ENCODE measurements at places on chromosomes 16 and 17. TPM values are rescaled to one million over a fixed set of nuclear protein-coding genes. Genes with fewer than 3 reads are reported as not detected.
A peak's percentile ranks its signal among the peaks of the same experiment; 100 is the strongest.

Gene RNF227
- 3.8 TPM for total RNA-seq

Gene NSRP1
- total RNA-seq, result 41.0 TPM

Gene TBC1D3K
- not detected for total RNA-seq

Gene KRT33B
- not detected for total RNA-seq

Gene CXCL16
- total RNA-seq, result 22.0 TPM

GRCh38 chr16:58713742-58714141, 20.4 kb downstream of the GOT2 start:
- H3K4me1 ChIP-seq, result no peaks in the 10 kb centered on the region
- no peak overlapping the region for H3K4me3 ChIP-seq
- H3K36me3 ChIP-seq, result peaks cover 40% of the 10 kb centered on the region
- H3K27me3 ChIP-seq, result no peaks in the 10 kb centered on the region
- H3K27ac ChIP-seq, result no peak overlapping the region
- DNase-seq, result no peak

DNA sequence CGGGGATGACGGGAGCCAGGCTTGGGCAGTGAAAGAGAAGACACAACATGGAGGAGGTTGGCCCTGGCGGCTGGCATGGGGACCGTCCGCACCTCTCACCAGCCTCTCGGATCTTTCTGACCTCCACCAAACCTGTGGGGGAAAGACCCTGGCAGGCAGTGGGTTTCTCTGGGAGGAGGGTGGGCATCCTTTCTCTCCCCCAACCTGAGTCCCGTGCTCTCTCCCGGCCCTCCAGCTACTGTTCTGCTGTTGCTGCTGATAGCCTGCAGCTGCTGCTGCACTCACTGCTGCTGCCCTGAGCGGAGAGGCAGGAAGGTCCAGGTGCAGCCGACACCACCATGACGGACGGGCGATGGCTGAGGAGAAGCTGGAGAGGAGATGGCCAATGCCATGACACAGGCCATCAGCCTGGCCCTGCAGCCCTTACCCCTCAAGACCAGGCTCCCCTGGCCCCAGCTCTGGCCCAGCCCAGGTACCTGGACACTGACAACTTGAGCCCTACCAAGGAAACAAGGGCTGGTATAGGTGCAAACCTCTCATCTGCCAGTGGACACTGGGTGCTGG, 7.4 kb downstream of the SMIM5 start:
- no peaks in the 10 kb centered on the region for H3K27me3 ChIP-seq
- DNase-seq, result no peak
- H3K4me3 ChIP-seq, result no peak overlapping the region
- H3K27ac ChIP-seq, result no peak overlapping the region
- H3K4me1 ChIP-seq, result no peaks in the 10 kb centered on the region

DNA sequence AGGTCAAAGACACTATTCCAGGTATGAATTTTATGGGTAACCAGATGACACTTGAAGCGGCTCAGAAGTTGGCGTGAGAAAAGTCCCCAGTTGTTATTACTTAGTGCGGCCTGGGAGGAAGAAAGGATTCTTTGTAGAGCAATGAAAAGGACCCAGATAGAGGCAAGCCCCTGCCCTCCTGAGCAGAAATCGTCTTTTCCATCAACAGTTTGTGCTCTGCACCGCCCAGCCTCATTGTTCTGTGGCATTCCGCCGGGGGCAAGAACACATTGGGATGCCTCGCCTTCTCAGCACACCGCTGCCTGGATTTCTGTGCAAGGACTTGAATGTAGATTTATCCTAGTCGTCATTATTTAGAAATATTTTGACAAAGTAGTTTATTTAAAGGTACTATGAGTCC, 32.7 kb upstream of the CRHR1 start:
- H3K27ac ChIP-seq, result no peak overlapping the region

GRCh38 chr16:78045865-78046581, 23.7 kb downstream of the CLEC3A start:
- H3K4me1 ChIP-seq, result no peaks in the 10 kb centered on the region
- no peak overlapping the region for H3K4me3 ChIP-seq
- H3K36me3 ChIP-seq, result no peaks in the 10 kb centered on the region
- peaks cover 10% of the 10 kb centered on the region for H3K27me3 ChIP-seq

DNA sequence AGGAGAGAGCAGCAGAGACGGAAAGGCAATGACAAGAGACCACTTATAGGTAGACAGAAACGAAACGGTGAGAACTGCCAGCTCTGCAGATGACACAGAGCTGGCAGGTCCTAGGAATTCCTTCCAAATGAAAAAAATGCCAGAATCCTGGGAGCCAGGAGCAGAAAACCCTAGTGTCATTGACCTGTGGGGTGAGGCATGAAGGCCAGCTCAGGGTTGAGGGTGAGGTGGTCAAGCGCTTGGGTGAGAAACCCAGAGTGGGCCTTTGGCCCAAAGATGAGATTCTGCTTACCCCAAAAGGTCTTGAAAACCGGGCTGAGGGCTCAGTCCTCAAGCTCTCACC, 9.2 kb downstream of the HIC1 start:
- peaks cover 22% of the 10 kb centered on the region for H3K36me3 ChIP-seq
- DNase-seq, result no peak
- peaks cover 39% of the 10 kb centered on the region for H3K4me1 ChIP-seq

DNA sequence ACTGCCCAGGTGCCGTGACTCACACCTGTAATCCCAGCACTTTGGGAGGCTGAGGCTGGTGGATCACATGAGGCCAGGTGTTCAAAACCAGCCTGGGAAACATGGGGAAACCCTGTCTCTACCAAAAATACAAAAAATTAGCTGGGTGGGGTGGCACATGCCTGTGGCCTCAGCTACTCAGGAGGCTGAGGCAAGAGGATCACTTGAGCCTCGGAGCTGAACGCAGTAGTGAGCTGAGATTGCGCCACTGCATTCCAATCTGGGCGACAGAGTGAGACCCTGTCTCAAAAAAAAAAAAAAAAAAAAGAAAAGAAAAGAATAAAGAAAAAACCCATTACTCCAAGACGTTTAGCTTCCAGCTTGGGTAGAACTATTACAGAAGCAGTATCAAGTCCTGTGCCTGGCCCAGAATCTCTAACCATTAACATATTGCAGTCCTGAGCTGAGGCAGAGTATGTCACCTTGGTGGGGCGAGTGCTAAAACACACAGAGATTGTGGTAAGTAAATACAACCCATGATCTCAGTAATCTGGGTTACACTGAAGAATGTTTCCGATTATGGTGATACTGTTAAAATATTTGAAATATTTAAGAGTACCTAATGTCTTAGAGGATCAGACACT, 23.2 kb upstream of the CFAP20 start:
- no peaks in the 10 kb centered on the region for H3K4me1 ChIP-seq
- H3K4me3 ChIP-seq, result no peak overlapping the region
- no peaks in the 10 kb centered on the region for H3K36me3 ChIP-seq
- DNase-seq, result no peak
- no peak overlapping the region for H3K27ac ChIP-seq
- H3K27me3 ChIP-seq, result no peaks in the 10 kb centered on the region

GRCh38 chr17:80927791-80928216, 63.8 kb upstream of the CHMP6 start:
- no peaks in the 10 kb centered on the region for H3K36me3 ChIP-seq
- H3K27me3 ChIP-seq, result no peaks in the 10 kb centered on the region
- H3K27ac ChIP-seq, result no peak overlapping the region
- no peak for DNase-seq
- H3K4me3 ChIP-seq, result no peak overlapping the region

GRCh38 chr16:52497067-52497816, 49.7 kb downstream of the TOX3 start:
- DNase-seq, result no peak
- no peak overlapping the region for H3K27ac ChIP-seq
- no peaks in the 10 kb centered on the region for H3K36me3 ChIP-seq
- no peaks in the 10 kb centered on the region for H3K4me1 ChIP-seq
- H3K27me3 ChIP-seq, result no peaks in the 10 kb centered on the region

- H3K4me3 ChIP-seq, result no peak overlapping the region
- H3K36me3 ChIP-seq, result no peaks in the 10 kb centered on the region
- no peaks in the 10 kb centered on the region for H3K27me3 ChIP-seq
- no peaks in the 10 kb centered on the region for H3K4me1 ChIP-seq
- no peak for DNase-seq
These were observed 117.7 kb upstream of the WSCD1 start for GRCh38 chr17:5952518-5952917.

GRCh38 chr17:4833941-4834680, 971 bp downstream of the MINK1 start:
- H3K27me3 ChIP-seq, result no peaks in the 10 kb centered on the region
- H3K4me3 ChIP-seq, result peak overlapping the region; percentile 79
- peak overlapping the region; percentile 85 for H3K27ac ChIP-seq
- DNase-seq, result peak; percentile 30
- peaks cover 26% of the 10 kb centered on the region for H3K4me1 ChIP-seq
- H3K36me3 ChIP-seq, result no peaks in the 10 kb centered on the region

DNA sequence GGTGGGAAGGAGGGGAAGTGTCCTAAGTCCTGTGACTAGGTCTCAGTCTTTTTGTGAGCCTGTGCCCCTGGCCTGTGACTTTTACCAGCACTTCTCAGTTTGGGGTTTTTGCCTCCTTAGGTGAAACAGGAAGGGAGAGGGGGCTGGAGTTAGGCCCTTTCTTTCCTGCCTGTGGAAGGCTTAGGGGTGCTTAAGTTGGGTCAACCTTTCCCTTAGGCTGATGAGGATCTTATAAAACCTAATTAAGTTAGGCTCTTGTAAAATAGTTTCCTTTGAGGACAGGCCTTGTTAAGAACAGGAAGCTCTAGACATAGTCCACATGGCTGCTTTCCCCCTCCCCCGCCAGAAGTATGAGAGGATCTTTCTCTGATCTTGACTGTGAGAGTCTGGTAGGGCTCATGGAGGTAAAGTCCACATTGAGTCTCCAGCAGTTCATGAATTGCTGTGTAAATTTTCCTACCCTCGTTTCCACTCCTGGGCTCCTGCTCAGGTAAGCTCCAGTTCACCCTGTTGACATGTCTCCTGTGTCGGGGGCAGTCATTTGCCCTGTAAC, 17.0 kb upstream of the DNASE1 start:
- peak; percentile 53 for DNase-seq
- H3K4me3 ChIP-seq, result no peak overlapping the region
- peak overlapping the region; percentile 74 for H3K27ac ChIP-seq
- H3K36me3 ChIP-seq, result peaks cover 22% of the 10 kb centered on the region
- peaks cover 27% of the 10 kb centered on the region for H3K4me1 ChIP-seq

DNA sequence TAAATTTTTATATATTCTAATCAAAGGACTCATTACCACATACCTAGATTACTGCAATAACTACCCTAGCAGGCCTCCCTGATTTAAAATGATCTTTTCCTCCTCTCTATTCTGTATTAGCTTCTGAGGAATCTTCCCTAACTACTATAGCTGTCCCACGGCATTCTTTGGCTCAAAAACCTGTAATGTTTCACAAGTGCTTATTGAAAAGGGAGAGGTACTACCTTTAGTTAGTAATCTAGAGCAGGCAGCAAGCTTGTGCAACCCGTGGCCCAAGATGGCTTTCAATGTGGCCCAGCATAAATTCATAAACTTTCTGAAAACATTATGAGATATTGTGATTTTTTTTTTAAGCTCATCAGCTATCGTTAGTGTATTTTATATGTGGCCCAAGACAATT, 71.0 kb upstream of the CORO6 start:
- H3K36me3 ChIP-seq, result peaks cover 9% of the 10 kb centered on the region
- no peak overlapping the region for H3K4me3 ChIP-seq
- no peak for DNase-seq
- no peak overlapping the region for H3K27ac ChIP-seq
- H3K4me1 ChIP-seq, result no peaks in the 10 kb centered on the region

GRCh38 chr17:65278050-65278819, 141.1 kb downstream of the RGS9 start:
- DNase-seq, result no peak
- H3K27ac ChIP-seq, result no peak overlapping the region
- peaks cover 4% of the 10 kb centered on the region for H3K4me1 ChIP-seq
- H3K4me3 ChIP-seq, result no peak overlapping the region
- no peaks in the 10 kb centered on the region for H3K27me3 ChIP-seq
- H3K36me3 ChIP-seq, result no peaks in the 10 kb centered on the region

DNA sequence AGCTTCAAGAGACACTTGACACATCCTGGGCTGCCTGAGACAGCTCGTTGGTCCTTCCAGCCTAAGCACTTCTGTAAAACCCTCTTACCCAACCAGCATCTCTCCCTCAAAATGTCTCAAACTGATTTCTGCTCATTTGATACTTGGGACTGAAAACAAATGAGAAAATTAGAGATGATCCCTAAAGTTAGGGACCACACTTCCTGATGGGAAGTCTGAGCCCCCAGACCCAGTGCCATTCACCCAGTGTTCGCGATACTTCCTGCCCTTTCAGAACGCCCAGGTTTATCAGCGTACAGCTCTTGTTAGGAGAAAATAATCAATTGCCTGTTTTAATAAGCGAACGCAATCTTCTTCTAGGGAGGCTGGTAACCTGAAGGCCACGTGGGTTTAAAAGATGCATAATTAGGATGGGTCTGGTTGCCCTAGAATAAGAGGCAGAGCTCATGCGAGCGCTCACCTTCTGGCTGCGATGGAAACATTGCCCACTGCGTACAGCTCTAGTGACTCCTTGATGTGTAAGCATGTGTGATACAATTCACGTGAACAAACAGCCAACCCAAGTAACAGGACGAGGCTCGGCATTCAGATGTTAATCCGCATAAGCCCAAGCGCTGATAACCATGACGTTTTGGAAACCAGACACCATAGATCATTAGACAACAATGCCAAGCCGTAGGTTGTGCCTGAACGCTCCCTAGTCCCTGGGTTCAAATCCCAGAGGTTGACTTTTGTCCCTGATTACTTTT, 213.1 kb downstream of the FOXL1 start:
- no peaks in the 10 kb centered on the region for H3K36me3 ChIP-seq
- no peak for DNase-seq
- peaks cover 2% of the 10 kb centered on the region for H3K27me3 ChIP-seq
- no peak overlapping the region for H3K27ac ChIP-seq

- no peak overlapping the region for H3K4me3 ChIP-seq
- no peaks in the 10 kb centered on the region for H3K36me3 ChIP-seq
- no peak for DNase-seq
- peaks cover 6% of the 10 kb centered on the region for H3K27me3 ChIP-seq
These were observed 119.4 kb upstream of the METRNL start for GRCh38 chr17:82959990-82960418.

DNA sequence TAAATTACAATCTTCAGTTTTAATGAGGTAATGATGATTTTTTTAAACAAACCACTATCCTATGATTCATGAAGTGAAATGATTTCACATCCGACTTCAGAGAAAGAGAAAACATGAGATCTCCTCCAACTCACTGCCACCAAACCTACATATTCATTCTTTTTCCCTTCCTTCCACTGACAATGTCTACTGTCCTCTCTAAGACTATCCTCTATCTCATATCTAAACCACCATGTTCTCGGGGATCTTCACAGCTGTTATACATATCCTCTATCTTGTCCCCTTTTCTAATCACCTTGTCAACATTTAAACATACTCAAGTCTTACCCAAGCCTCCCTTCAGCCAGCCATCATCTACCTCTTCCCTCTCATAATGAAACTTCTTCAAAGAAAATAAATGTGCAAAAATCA, 53.5 kb downstream of the SMURF2 start:
- no peak overlapping the region for H3K27ac ChIP-seq
- no peak overlapping the region for H3K4me3 ChIP-seq
- no peak for DNase-seq

Measured in B cell (primary cell).